ENCODE measurements at places on chromosomes 6 and 20.
A peak's percentile ranks its signal among the peaks of the same experiment; 100 is the strongest.

DNA sequence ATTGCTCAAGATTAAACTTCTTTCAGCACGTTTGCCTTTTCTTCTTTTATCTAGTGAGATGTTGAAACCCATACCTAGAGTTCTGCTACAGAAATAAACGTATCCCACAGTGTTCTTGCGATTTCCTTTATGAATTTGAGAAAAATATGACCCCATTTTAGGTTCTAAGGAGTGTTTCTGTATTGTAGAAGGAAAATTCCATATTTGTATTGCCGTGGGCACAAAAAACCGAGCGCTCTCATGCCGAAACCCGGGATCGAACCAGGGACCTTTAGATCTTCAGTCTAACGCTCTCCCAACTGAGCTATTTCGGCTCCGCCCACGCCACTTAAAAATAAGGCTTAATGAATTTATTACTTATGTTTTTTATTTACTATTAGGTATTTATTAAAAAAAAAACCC is 23.7 kb downstream of the ZNF311 start:
- DNase-seq, result peak; percentile 58

GRCh38 chr6:45376310-45377042 is 1.3 kb downstream of the SUPT3H start:
- no peak for DNase-seq

- DNase-seq, result no peak
Measured at GRCh38 chr6:170206851-170207431, 83.9 kb downstream of the DLL1 start.

GRCh38 chr20:59221707-59222252 is 58.2 kb downstream of the ZNF831 start:
- DNase-seq, result no peak

GRCh38 chr6:157471077-157471686 is 90.2 kb downstream of the ZDHHC14 start:
- no peak for DNase-seq

- DNase-seq, result no peak
Measured at GRCh38 chr6:143040018-143040417, 20.7 kb upstream of the AIG1 start.

- no peak for DNase-seq
Measured at GRCh38 chr20:25203089-25203488, 7.6 kb downstream of the ENTPD6 start.

DNA sequence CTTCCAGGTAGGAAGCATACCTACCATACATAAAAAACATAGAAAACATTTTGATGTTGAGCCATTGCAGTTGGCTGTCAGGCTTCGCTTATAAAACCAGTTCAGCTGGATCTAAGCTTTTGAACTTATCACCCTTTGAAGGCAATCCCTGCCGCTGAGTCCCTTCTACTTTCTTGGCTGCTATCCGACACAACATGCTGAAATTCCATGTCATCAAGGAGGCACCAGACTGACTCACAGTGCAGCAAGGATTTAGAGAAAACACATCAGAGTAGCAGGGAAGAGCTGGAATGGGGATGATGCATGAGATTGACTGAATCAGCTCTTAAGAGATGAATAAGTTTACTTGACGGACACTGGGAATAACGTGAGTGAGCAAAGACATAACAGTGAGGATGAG is 135.0 kb upstream of the MAN1A1 start:
- no peak for DNase-seq

GRCh38 chr6:130113201-130113710 is 94.9 kb downstream of the L3MBTL3 start:
- no peak for DNase-seq

DNA sequence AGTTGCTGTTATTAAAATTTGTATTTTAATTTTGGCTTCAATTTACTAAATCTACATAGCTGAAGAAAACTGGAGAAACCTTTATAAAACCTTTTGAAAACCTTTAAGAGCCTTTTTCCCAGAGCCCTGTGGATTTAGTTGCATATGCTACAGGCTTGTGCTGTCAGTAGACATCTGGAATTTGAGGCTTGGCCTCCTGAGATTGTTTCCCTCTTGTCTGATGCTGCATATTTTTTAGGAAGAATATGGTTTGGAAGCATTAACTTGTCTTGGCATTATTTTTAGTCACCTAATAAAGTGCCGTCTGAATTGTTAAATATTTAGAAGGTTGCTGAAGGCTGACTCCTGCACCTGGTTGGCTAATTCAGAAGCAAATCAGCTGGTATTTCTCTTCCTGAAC is 369.4 kb downstream of the UTRN start:
- no peak for DNase-seq

DNA sequence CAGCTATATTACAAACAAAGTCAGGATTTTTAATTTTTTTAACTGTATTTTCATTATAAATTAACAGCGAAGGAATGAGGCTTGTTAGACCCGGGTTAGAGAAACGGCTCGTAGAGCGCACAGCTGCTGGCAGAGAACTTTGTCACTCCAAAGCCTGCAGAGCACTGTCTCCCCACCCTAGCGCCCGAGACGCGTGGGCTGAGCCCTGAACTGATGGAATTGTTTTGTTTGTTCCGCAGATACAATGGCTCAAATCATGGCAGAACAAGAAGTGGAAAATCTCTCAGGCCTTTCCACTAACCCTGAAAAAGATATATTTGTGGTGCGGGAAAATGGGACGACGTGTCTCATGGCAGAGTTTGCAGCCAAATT is 810 bp downstream of the LAMP5 start:
- no peak for DNase-seq

GRCh38 chr20:44117296-44118184 is 69.4 kb downstream of the JPH2 start:
- no peak for DNase-seq

DNA sequence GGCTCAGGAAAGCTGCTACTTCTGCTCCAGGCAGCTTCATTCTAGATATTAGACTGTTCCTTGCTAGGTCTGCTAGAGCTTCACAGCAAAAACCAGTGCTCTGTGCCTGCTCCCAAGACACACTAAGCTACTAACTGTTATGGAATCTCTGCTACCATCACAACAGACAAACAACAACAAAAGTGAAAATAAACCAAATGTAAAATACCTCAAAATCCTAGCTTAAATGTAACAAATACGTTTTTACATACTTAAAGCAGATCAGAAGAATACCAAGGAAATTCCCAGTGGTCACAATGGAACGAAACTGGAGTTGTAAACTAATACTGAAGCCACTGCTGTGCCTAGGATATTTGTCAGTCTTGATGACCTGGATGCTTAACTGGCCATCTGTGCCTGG is 84.6 kb upstream of the EZR start:
- DNase-seq, result no peak

GRCh38 chr6:150627585-150628025 is 27.9 kb downstream of the PLEKHG1 start:
- DNase-seq, result no peak

- DNase-seq, result no peak
Measured at GRCh38 chr6:112203577-112204349, 50.6 kb downstream of the LAMA4 start.

DNA sequence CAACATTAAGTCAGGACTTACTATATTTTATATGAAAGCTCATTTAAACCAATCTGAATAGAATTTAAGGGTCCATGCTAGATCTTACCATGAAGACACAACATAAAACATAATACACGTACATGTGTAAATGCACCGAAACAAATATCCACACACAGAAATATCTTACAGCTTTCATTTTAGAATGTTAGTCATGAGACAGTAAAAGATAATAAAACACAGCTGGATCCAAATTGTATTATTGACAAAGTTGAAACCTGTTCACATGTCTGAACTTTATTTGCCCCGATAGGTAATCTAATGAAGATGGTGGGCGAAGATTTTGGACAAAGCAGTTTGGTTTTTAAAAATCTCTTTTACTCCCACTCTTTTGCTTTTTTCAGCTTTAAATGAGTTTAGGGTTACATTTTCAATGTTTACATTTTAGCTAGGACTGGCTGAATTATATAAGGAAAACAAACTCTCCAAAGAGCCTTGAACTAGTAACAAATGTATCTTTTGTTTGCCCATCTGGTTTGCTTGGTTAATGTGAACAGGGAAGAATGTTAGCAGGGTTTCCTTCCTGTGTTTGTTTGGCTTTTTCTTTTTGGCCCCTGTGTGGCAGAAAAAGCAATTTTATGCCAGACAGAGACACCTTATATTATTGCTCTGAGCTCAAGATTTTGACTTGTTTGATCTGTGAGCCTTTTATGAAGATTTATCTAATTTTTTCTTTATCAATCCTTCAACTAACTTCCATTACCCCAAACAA is 5.1 kb upstream of the TMEM181 start:
- no peak for DNase-seq

DNA sequence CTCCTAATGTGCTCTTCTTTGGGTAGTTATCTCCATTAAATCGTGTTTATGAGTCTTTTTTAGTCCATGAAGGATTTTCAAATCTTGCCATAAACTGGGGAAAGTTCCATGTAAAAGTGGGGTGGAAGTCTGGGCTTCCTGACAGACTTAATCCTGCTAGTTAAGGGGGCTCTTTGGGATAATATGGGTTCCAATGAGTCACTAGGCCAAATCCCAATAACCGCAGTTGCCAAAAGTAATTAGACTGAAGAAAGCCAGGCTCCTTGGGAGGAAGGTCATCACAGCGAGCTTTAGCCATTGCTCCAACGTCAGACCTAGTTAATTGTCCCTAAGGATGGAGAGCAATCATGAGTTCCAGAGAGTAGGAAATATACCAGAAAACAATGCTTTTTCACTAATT is 10.8 kb downstream of the RSPO3 start:
- DNase-seq, result no peak

- DNase-seq, result no peak
Measured at GRCh38 chr20:15637950-15638754, 935.1 kb downstream of the KIF16B start.

- no peak for DNase-seq
Measured at GRCh38 chr20:23125159-23125558, 39.0 kb upstream of the CD93 start.

DNA sequence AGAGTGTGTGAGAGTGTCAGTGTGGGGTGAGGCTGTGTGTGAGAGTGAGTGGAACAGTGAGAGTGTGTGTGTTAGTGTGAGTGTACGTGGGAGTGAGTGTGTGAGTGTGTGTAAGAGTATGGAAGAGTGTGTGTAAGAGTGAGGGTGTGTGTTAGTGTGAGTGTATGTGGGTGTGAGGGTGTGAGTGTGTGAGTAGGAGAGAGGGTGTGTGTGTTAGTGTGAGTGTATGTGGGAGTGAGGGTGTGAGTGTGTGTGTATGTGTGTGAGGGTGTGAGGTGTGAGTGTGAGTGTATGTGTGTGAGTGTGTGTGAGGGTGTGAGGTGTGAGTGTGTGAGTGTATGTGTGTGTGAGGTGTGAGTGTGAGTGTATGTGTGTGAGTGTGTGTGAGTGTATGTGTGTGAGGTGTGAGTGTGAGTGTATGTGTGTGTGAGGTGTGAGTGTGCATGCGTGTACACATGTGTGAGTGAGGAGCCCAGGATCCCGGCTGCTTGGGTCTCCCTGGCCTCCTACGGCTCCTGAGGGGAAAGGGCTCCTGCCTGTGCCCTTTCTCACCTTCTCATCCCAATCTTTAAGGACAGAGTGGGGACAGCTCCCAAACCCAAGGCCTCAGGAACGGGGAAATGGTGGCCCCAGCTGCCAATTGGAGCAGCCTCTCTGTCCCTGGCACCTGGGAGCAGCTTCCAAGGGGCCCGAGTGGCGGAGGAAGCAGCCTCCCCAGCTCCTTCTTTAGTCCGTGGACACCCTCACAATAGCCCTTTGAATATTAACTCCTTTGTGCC is 100.2 kb downstream of the PSMB1 start:
- DNase-seq, result no peak

- DNase-seq, result no peak
Measured at GRCh38 chr6:137013031-137013430, 31.7 kb downstream of the IL20RA start.

GRCh38 chr6:137443901-137444300 is 50.3 kb downstream of the OLIG3 start:
- DNase-seq, result no peak

DNA sequence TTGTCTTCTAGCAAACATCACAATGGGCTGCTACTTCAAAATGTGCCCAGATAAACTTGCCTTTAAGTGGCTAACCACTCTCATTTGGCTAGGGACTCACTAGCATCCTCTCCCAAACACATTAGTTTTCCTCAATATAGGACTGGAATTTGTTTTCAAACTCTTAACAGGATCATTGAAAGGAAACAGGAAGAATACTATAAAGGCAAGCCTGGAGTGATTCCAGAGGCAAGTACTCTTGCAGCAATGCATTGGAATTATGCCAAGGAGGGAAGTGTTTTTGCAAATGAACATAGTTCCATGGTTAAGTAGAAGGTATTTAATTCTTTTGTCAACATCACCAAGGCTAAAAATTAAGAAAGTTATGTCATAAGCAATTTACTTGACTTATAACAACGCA is 12.2 kb downstream of the EPHA7 start:
- DNase-seq, result no peak

- no peak for DNase-seq
Measured at GRCh38 chr6:21772884-21773575, 179.5 kb downstream of the SOX4 start.

- DNase-seq, result no peak
Measured at GRCh38 chr6:2351807-2352431, 106.5 kb upstream of the GMDS start.

DNA sequence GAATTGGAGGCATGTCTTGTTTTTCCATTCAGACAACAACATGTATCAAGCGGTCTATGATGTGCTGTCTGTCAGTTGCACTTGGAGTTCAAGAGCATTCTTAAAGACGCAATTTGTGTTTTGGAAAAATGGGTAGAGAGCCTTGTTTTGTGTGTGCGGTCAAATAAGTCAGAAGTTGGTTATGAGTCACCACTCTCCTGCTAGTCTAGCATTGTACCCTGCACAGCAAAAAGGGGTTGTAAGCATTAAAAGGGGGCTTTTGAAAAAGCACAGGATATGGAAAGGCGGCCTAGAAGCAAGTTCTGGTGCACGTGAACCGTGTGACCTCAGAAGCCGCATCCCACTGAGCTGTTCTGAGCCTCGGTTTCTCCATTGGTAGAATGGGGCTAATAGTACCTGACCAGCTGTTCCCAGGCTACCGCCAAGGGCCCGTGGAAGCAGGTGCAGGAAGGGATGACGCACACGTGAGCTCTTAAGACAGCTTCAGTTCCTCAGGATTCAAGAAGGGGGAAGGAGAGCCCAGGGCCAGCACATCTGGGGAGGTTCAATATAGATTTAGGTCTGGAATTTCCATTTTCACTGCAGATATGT is 61.6 kb upstream of the SNX9 start:
- no peak for DNase-seq

GRCh38 chr6:136927292-136927691 is 5.2 kb downstream of the SLC35D3 start:
- DNase-seq, result no peak

DNA sequence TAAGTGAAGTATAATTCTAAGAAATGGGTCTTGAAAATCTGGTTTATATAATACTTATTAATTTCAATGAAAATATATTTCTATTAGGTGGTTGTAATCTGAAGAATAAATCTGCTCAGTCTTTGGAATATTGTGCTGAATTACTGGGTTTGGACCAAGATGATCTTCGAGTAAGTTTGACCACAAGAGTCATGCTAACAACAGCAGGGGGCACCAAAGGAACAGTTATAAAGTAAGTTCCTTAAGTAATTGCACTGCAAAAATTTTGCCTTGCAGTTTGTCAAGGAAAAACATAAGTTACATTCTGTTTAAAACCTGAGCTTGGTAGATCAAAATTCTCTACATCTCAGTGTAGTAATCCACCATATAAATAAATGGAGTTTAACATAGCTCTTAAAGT is 106.0 kb downstream of the MYO6 start:
- no peak for DNase-seq

Data from activated naive CD4-positive, alpha-beta T cell (primary cell).